ENCODE measurements at places on chromosomes 5 and 9.

- DNase-seq, result no peak
Measured at GRCh38 chr5:78647838-78648358, 674 bp downstream of the LHFPL2 start.

DNA sequence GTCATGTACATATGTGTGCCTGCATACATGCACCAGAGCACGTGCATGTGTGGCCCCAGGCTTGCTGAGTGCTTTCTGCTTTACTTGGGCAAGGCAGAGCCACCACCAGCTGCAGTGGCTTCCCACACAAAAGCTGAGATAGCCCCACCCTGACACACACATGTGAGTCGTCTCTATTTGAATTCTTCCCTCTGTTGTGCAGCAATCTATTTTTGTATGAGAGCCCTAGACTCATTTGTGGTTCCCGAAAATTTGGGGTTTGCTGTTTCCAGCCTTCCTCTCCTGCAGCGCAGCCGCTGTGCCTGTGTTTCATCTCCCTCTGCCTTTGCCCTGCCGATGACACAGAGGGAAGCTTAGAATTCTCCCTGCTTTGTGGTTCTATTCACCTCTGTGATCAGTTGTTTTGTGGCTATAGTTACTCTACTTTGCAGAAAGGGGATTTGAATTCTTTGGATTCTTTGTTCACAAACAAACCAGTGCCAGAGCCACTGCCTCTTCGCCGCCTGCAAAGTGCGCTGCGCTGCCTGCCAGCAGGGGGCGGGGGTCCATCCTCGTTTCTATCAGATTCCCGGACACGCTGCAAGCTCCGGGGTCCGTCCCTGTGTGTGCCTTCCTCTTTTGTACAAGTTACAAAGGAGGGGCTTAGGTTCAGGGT lies 95.8 kb upstream of the DAP start:
- DNase-seq, result no peak

DNA sequence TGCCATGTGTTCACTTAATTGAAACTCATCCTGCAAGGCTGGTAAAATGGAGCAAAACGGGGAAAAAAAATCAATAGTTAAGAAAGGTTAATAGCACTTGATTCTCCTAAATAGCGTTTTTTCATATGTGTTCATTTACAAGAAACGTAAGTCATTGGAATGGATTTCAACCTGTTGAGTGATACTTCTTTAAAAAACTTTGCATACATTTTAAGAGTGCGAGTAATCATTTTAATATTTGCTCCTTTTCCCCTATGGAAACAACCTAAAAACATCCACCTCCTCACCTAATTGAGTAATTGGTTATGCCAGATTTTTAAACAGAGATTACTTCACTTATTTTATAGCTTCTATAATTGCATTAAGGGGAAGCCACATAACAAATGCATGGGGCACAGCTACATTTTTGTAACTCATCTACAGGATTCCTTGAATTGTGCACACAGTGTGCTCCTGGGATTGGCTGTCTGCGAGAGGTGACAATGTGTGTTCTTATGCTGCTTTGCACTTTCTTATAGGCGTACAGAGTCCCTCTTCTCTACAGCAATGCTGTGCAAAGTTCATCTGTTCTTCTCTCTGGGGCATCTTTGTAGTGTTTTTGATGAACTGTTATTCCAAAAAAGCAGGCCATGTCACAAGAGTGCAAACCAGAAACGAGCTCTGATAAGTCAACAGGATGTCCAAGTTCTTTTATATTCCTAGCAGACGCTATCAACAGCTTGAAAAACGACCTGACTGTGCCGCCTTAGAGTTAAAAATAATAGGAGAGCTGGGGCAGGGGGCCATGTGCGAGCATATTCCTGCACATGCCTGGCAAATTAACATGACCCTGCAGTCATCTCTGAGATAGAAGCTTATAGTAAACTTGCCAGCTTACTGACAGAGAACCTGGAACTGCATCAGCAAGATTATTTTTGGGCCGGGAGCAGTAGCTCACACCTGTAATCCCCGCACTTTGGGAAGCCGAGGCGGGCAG lies 117.9 kb downstream of the GOLPH3 start:
- DNase-seq, result no peak

GRCh38 chr5:31537851-31538250 lies 5.8 kb downstream of the C5orf22 start:
- DNase-seq, result no peak

DNA sequence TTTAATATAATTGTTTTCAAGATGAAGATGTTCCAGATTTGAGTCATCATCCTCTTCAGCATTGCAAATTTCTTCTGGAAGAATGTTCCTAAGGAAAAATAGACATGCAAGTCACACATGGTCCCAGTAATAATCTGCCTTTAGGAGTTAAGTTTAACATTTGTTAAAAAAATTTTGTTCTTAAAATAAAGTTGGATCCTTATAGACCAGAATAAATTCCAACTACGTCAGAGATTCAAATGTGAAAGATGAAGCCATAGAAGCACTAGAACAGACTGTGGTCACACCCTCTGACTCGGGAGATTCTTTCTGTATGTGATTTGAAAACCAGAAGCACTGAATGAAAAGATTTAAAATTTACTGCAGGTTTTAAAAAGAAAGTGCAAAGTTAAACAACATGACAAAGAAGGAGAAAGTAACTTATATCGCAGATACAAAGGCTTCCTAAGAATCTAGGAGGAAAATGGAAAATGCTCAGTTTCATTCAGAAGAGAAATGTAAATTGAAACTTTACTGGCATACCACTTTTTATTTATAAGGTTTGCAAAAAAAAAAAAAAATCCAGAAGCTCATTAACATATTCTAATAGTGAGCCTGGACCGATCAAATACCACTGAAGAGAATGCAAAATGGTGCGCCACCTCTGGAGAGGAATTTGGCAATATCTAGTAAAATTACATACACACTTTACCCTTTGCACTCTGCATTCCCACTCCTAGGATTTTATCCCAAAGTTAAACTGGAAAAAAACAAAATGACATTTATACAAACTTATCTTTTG lies 14.3 kb upstream of the ASPN start:
- DNase-seq, result no peak

- no peak for DNase-seq
Measured at GRCh38 chr9:127133739-127134167, 11.3 kb upstream of the ANGPTL2 start.

DNA sequence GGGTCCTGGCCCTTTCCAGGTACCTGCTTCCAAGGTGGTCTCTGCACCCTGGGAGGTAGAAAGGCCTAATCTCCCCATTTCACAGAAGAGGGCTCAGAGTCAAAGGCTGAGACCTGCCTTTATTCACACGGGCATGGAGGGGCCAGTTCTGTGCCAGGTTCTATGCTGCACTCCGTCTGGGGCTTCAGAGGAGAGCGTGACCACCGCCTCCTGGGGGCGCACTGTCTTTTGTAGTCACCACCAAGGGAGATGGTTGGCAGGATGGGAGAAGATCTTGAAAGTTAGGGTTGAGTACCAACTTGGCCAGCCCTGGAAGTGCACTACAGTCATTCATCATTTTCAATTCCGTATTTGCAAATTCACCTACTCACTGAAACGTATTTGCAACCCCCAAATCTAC lies 23.7 kb upstream of the PRDM12 start:
- no peak for DNase-seq

DNA sequence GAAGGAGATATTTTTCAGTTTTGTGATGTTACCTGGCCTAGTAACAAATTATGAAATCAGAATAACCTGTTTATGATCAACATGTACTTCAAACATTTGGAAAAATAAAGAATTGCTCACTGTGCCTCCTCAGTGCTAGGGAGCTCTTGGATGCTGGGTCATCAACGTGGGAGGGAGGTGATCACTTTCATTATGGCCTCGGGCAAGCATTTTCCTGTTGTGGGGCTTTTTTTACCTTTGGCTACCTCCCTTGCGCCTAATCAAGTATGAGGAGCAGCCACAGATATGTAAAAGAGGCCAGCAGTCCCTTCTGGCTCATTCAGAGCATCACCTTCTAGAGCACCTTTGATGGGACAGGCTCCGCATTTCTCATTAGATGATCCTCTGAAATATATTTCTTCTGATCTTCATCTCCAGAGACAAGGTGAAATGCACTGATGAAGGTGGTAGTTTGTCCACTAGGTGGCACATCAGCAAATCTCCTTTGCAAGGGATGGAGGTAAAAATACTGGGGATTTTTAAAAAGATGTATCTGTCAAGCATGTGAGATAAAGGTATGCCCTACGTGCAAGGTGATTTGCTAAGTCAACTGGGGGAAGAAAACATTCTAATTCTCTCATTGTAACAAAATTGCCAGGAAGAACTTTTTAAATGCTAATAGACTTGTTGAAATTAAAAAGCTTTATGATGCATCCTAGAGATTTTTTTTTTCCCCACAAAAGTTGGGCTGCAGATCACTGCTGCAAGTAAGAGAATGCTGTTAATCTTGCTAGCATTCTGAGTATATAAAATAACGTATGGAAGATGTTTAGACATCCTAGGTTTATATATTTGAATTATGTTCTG lies 218.2 kb downstream of the MAST4 start:
- peak; percentile 55 for DNase-seq

DNA sequence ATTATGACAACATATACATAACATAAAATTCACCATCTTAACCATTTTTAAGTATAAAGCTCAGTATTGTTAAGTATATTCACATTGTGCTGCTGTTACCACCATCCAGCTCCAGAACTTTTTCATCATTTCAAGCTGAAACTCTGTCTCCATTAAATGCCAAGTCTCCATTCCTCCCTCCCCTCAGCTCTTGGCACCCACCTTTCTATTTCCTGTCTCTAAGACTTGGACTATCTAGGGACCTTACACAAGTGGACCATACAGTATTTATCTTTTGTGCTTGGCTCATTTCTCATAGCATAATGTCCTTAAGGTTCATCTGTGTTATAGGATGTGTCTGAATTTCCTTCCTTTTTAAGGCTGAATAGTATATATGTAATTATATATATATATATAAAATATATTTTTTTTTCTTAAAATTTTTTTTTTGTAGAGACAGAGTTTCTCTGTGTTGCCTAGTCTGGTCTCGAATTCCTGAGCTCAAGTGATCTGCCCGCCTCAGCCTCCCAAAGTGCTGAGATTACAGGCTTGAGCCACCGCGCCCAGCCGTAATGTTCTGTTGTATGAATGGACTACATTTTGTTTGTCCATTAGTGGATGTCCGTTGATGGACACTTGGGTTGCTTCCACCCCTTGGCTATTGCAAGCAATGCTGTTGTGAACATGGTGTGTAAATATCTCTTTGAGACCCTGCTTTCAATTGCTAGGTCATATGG lies 72.3 kb downstream of the EHMT1 start:
- no peak for DNase-seq

GRCh38 chr9:6449645-6450044 lies 36.6 kb downstream of the UHRF2 start:
- DNase-seq, result no peak

DNA sequence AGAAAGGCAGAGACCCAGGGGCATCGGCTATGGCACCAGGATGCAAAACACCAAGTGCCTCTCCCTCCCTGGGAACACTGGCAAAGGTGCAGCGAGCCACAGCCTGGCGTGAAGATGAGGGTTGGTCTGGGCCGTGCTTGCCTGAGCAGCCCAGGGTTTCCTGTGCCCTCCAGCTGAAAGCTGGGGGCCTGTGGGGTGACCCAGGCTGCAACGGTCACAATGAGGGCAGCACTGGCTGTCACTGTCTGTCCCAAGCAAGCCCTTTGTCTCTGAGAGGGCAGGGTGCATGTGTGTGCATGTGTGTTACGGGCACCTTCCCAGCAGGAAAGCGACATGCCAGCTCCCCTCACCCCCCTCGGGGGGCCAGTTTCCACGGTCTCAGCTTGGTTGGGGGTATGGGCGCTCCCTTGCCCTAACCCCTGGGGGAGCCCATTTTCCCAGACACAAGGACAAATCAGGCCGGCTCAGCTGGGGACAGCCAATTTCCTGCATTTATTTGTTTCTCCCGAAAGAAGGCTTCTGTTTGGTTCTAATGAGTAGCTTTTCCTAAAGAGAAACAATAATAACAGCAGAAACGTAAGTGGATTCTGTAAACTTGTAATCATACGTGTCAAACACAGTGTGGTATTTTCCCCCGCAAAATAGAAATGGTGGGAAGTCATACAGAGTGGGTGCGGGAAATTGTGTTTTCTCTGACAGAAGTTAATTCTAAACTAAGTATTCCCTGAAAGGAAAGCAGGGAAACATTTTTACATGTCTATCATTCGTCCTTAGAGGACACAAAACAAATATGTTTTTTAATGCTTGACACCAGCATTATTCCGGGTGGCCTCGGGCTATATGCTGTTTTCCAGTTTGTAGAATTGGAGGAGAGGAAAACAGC lies 21.3 kb downstream of the MRPL36 start:
- no peak for DNase-seq

GRCh38 chr5:66927140-66927539 lies 269.5 kb downstream of the CD180 start:
- DNase-seq, result no peak

GRCh38 chr5:101675510-101676219 lies 620.4 kb downstream of the SLCO4C1 start:
- DNase-seq, result no peak

GRCh38 chr5:25090854-25091253 lies 446.1 kb upstream of the CDH10 start:
- DNase-seq, result no peak

DNA sequence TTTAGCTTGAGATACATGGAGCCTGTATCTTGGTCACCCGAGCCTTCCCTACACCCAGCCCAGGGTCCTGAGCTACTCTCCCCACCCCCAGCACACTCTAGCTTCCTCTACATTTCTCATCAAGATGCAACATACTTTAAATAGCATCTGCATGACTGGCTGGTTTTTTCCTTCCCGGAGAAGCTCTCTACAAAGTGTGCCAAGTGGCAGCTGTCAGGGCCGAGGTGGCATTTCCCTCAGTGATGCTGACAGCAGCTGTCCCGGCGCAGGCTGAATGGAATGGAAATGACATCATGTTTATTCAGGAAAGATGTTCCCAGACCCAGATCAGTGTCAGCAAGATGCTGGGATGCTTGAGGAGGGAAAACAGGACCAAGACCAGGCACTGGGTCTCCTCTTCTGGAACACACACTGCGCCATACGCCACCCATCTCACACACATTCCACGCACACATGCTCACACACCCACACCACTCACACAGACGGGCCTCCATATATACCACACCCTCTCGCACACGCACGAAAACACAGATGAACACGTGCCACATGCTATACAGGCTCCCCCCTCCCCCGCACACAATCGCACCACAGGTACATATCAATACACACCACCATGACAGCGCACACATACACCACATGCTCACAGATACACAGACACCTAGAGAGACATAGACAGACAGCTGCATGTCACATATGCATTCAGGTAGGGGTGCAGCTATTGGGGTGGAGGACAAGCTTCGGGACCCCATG lies 67.8 kb downstream of the LHX2 start:
- no peak for DNase-seq

GRCh38 chr9:125551781-125552180 lies 155.2 kb downstream of the MAPKAP1 start:
- DNase-seq, result no peak
